ENCODE measurements at places on chromosomes 6 and 20.

- no peak for DNase-seq
Observed at GRCh38 chr6:291204-291696, 1.0 kb upstream of the DUSP22 start.

DNA sequence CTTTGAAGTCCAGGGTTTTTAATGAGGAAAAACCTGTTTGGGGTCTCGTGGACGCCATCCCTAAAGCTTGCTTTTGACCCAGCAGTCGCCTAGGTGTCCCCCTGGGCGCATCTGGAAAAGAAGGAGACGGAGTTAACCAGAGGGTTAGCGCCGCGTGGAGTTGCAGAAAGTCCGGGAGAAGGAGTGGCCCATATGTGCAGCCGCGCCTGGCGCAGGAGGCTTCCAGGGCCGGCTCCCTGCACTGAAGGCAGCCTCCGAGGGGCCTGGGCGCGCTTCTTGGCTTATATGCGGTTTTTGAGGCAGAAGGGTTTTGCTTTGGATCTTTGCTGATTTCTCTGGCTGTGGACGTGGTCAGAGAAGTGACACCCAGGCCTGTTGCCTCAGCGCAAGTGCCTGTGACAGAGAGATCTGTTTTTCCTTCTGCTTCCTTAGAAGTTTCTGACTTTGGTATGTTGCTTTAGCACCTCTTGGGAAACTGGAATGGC lies 987 bp downstream of the TMEM181 start:
- no peak for DNase-seq

DNA sequence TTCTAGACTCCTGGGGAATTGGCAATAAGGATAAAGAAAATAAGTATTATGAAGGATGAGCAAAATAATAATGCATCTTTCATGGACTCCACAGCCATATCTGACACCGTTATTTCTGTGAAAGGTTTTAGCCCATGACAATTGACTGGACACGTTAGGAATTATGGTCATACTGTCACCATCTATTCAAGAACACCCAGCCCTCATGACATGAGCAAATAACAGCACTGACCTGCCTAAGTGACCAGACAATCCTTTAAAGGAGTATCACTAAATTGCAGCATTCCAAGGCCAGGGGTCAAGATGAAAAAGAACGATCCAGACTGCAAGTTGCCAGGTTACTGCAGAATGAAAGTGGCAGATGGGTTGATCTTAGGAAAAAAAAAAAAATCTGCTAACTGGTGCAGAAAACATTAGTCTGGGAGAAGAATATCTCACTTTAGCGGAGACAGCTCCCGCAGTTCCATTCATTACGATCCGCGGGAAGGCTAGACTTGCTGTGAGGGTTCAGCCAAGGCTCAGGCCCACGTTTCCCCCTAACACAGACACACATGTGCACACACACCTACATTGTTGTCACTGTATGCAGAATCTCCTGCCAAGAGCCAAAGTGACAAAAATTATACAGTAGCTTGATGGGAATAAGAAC lies 237.7 kb upstream of the AGPAT4 start:
- no peak for DNase-seq

GRCh38 chr6:70675822-70676221 lies 8.1 kb downstream of the SMAP1 start:
- no peak for DNase-seq

GRCh38 chr6:168964138-168964835 lies 289.4 kb downstream of the THBS2 start:
- DNase-seq: no peak

GRCh38 chr6:32109114-32109764 lies at the start of gene TNXB:
TNXB (minus strand) TSS chr6:32109338; CDS start chr6:32098198, 11,140 bp downstream.
- no peak for DNase-seq

- no peak for DNase-seq
Observed at GRCh38 chr20:12531626-12532025, 477.1 kb upstream of the SPTLC3 start.

DNA sequence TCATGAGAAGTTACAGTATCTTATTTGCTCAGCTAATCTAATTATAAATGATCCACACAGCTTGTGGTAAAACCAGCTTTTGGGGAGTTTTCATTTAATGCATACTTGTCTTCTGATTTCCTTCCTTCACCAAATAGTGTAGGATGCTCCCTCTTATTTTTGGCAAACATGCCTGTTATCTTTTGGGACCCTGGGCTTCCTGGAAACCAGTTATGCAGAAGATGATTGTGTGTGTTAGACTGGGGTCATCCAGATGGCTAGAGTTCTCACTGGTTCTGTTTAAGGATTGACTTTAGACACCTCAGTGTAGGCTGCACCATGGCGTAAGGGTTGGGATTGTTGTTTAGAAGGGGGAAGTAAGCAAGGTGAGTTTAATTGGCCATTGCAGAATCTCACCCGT lies 61.3 kb downstream of the PTPN1 start:
- no peak for DNase-seq

DNA sequence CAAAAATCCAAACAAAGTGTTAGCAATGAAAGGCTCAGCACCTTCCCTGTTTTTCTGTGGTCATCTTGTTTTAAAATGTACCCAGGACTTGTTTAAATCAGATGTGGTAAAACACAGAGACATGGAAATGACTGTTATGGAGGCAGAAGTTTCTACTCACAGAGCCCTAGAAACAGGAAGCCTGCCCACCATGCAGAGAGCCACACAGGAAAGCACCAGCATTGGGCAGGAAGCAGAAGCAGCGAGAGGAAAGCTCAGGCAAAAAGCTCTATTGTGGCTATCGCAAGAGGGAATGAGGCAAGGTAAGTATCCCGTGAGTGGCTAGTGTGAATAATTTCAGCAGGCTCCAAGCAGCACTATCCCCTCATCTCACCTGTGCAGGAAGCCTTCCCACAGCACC lies 42.8 kb downstream of the GPR6 start:
- DNase-seq: no peak

DNA sequence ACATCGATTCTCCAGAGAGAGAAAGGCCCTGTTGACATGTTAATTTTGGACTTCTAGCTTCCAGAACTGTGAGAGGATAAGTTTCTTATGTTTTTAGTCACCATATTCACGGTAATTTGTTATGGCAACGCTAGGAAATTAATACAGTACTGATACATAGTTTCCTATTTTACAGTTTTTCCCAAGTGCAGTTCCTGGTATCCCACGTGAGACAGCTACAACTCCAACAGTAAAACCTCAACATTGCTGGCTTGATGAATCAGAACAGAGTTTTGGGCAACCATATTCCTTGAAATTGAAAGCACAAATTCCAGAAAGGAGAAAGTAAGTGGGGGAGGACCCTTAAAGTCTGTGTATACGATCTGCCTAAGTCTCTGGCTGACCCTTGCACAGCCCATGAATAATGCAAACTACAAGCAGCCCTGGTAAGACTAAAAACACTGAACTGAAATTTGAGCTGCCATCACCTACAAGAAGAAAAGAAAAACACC lies 505.1 kb upstream of the NRSN1 start:
- no peak for DNase-seq

DNA sequence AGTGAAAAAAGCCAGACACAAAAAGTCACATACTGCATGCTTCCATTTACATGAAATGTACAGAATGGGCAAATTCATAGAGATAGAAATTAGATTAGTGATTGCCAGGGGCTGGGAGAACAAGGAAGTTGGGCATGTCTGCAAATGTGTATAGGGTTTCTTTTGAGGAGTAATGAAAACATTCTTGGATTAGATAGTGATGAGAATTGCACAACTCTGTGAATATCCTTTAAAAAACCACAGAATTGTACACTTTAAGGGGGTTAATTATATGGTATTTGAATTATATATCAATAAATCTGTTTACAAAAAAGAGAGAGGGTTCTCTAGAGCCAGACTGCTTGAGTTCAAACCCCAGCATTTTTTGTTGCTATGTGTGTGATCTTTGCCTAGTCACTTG lies 188.1 kb downstream of the CDC5L start:
- DNase-seq: no peak

DNA sequence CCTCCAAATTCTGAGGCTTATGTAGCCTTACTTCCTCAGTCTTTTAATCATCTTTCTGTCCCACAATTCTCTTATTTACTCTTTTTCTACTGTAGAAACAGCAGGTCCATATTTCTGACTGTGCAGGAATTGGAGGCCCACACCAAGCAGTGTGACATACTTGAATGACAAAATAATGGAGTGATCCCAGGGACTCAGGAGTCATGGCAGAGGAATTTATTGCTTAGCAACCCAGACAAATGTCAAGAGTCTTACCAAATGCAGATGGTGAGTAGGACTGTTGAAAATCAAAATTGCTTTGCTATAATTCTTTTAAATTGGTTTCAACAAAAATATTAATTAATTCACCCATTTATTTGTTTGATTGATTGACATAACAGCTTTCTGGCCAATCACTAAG lies 59.9 kb downstream of the HTR1B start:
- DNase-seq: no peak

DNA sequence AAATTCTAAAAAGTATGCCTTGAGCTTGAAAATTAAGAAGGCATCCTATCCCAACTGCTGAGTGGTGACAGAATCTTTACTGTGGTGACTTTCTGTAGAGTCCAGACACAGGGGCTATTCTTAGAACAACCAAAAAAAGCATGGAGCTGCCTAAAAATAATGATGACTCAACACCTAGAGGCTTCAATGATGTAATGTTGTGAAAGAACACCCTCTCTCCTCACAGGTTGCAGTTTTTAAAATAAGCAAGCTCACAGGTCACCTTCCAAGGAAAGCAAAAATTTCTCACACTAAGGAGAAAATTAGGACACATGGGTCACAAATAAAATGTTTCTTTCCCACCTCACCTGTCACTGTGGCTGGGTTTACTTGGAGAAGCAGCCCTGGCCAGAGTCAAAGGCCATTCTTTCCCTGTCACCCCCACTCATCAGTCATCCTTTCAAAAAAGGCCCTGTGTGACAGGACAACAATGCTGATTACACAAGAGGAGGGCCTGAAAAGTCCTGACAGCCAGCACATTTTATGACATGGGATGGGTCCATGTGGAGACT lies 53.5 kb downstream of the RCAN2 start:
- DNase-seq: no peak

GRCh38 chr20:36872852-36873251 lies 3.1 kb upstream of the TLDC2 start:
- DNase-seq: no peak

DNA sequence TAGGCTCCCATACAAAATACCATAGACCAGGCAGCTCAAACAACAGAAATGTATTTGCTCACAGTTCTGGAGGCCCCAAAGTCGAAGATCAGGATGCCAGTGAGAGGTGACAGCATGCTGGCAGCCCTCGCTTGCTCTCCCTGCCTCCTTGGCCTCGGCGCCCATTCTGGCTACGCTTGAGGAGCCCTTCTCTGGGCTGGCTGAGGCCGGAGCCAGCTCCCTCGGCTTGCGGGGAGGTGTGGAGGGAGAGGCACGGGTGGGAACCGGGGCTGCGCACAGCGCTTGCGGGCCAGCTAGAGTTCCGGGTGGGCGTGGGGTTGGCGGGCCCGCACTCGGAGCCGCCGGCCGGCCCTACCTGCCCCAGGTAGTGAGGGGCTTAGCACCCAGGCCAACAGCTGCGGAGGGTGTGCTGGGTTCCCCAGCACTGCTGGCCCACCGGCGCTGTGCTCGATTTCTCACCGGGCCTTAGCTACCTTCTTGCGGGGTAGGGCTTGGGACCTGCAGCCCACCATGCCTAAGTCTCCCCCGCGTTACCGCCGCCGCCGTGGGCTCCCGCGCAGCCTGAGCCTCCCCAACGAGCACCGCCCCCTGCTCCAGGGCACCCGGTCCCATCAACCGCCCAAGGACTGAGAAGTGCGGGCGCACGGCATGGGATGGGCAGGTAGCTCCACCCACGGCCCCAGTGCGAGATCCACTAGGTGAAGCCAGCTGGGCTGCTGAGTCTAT lies 32.6 kb upstream of the SERPINB9 start:
- peak; percentile 74 for DNase-seq

- no peak for DNase-seq
Observed at GRCh38 chr6:71028236-71028876, 71.5 kb upstream of the B3GAT2 start.

GRCh38 chr20:1301031-1301529 lies 27.9 kb downstream of the SDCBP2 start:
- no peak for DNase-seq

- no peak for DNase-seq
Observed at GRCh38 chr6:133683308-133683580, 205.7 kb upstream of the TCF21 start.

GRCh38 chr6:5701174-5701573 lies 305.6 kb downstream of the NRN1 start:
- DNase-seq: no peak

- DNase-seq: no peak
Observed at GRCh38 chr6:166951670-166952060, 4.7 kb downstream of the RNASET2 start.

- peak; percentile 25 for DNase-seq
Observed at GRCh38 chr20:1813101-1813529, 82.1 kb upstream of the SIRPA start.

DNA sequence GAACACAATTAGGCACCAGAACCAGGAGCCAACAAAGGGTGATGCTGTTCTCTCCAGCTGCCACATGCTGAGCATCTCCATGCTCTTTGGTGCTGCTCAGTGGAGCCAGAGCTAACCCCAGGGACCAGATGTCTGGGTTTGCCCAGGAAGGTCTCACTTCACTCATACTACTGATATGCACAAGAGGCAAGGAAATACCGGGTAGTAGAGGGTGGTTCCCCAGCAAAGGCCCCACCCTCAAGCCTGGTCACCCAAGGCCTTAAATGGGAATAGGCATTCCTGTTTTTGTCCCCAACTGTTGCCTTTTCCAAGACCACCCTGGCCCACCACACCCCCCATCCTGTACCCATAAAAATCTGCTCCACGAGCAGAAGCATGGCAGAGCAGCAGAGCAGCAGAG lies 204.5 kb upstream of the TAB2 start:
- DNase-seq: no peak

DNA sequence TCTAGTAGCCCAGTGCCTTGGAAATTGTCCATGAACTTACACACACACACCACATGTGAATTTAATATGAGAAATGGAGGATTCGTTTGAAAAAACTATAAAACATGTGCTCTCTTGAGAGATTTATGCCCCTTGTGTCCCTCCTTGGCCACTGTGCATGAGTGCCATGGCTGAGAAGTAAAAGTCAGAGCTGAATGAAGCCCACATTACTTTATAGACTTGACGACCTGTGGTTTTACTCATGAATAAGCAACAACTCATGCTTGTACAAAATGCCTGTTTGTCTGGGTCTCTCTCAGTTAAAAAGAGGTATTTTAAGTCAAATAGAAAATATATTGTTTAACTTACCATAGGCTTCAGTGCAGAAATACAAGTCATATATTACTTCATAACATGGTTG lies 102.7 kb downstream of the KCNQ5 start:
- DNase-seq: no peak

DNA sequence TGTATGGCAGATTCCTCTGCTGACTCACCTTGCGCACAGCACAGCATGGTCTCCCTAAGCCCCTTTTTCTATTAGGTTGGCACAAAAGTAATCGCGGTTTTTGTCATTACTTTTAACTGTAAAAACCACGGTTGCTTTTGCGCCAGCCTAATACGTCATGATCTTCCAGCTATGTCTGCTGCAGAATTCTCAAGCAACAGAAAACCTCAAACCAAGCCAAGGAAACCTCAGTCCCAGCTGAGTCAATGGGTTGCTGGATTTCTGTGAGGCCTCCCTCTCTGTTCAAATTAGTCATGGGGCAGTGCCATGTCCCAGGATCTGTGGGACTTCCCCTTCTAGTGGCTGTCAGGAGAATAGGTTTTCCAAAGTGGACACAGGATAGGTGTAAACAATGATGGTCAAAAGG lies 15.7 kb upstream of the ENPP1 start:
- DNase-seq: no peak

Data from vagina (tissue), 2 donors.